ENCODE measurements at places on chromosomes 6 and 20. TPM values are rescaled to one million over a fixed set of nuclear protein-coding genes. Genes with fewer than 3 reads are reported as not detected.
A peak's percentile ranks its signal among the peaks of the same experiment; 100 is the strongest.

Gene TCP11
- total RNA-seq: 0.25 TPM

Gene UTRN
- 44.3 TPM for total RNA-seq

Gene TRIM15
- not detected for total RNA-seq

Gene CABLES2
- 13.8 TPM for total RNA-seq

Gene ZC2HC1B
- total RNA-seq: not detected

Gene PCSK2
- 0.07 TPM for total RNA-seq

Gene C20orf144
- not detected for total RNA-seq

Gene KIF25
- 1.2 TPM for total RNA-seq

Gene PLTP
- total RNA-seq: 54.4 TPM

Gene KCNK15
- 0.21 TPM for total RNA-seq

DNA sequence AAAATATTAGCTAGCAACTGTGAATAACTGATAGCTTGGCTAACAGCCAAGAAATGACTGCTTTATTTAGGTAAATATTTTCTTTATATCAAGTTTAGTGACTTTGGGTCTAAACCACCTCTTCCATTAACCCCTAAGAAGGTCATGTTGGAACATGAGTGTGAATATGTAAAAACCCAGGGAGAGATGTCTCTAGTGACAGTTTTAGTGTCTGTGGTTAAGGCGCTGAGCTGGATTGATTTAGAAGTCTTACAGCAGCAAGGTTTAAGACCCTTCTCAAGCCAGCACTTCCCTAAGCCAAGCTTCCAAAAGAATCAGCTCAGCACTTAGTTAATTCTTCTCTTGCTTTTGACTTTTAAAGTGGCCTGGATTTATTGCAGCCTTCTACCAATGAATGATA lies 11.4 kb upstream of the SIRT5 start:
- no peak for DNase-seq

- DNase-seq: no peak
Measured at GRCh38 chr6:71324194-71324785, 35.7 kb downstream of the OGFRL1 start.

GRCh38 chr20:59375541-59375940 lies 75.1 kb downstream of the EDN3 start:
- no peak for DNase-seq

DNA sequence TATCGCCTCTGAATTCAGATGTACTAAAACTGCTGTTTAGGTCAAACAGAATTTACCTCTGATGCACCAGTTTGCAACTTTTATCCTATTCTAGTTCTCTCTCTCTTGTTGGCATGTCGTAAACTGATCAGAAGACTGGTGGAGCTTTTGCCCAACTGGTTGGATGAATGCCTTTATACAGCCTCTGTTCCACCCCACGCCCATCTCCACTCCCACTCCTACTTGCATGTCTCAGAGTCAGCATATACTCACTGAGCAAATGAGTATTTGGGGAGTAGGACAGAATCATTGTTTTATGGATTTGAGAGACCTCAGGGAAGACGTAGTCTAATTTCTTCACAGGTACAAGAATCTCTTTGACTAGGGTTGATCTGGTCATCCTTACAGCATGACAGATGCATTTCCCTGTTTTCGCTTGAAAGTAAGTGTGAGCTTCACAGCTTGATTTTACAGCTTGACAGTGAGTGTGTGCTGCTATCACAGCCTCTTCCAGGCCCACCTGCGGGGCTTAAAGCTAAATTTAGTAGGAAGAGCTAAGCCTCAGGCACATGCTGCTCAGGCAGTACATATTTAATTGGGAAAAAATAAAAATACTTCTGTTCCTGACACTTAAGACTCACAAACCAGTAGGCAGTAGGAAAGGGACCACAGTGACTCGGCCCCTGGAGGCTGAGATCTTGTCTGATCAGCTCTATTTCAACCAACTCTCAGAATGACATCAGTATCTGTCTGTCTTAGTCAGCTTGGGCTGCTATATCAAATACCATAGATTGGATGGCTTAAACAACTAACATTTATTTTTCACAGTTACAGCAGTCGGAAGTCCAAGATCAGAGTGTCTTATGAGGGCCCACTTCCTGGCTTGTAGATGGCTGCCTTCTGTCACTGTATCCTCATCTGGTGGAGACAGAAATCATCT lies 30.4 kb downstream of the TRMT6 start:
- no peak for DNase-seq

GRCh38 chr6:54907355-54907754 lies 60.8 kb downstream of the FAM83B start:
- no peak for DNase-seq

DNA sequence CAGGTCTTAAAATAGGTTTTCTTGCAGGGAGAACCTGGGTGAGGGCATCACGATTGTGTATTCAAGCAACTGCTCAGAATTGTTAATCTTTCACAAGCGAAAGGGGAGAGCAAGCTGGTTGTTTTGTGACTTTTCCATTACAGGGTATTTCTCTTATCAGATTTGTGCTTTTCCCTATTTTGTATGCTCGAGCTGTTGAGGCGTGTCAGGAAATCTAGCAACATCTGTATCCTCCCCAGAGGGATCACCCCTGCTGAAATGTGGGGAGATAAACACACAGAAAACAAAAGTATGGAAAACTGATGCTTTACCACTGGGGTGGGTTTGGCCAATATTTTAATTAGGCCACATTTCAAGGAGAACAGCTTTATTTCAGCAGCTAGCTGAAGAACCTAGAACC lies 187.0 kb downstream of the DTNBP1 start:
- no peak for DNase-seq

DNA sequence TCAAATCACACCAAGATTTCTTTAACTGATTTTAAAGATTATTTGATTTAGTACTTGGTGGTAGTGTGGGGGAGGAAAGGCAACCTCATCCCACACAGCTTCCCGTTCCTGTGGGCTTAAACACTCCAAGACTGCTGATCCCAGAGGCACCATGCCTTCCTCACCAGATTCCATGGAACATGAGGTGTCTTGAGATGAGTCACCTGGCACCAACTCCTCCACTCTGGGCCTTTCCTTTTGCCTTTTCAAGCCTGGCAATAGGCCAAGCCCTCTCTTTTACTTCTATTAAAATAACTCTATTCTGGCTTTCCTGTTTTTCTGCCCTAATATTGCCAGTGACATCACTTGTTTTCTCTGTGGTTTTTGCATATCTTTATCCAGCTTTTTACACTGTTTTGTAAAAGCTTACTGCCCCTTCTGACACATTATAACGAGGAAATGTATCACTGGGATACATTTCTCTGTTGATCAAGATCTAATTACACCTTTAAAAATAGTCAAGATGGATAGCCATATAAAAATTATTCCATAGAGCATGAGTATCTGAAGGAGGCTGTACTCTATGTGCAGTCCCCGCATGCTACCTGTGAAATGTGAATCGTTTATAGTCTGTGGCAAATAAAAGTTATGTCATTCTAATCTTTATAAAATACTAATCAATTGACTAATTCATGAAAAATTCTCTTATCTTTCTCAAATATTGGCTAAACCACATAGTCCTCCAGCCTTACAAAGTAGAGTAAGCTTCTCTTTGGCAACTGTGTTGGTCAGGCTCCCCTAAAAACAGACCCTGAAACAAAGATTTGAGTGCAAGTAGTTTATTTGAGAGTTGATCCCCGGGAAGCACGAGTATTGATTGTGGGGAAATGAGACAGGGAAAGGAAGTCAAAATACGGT lies 257.8 kb upstream of the KCNQ5 start:
- no peak for DNase-seq

GRCh38 chr20:23050847-23051627 lies 1.6 kb upstream of the THBD start:
- peak; percentile 93 for DNase-seq

DNA sequence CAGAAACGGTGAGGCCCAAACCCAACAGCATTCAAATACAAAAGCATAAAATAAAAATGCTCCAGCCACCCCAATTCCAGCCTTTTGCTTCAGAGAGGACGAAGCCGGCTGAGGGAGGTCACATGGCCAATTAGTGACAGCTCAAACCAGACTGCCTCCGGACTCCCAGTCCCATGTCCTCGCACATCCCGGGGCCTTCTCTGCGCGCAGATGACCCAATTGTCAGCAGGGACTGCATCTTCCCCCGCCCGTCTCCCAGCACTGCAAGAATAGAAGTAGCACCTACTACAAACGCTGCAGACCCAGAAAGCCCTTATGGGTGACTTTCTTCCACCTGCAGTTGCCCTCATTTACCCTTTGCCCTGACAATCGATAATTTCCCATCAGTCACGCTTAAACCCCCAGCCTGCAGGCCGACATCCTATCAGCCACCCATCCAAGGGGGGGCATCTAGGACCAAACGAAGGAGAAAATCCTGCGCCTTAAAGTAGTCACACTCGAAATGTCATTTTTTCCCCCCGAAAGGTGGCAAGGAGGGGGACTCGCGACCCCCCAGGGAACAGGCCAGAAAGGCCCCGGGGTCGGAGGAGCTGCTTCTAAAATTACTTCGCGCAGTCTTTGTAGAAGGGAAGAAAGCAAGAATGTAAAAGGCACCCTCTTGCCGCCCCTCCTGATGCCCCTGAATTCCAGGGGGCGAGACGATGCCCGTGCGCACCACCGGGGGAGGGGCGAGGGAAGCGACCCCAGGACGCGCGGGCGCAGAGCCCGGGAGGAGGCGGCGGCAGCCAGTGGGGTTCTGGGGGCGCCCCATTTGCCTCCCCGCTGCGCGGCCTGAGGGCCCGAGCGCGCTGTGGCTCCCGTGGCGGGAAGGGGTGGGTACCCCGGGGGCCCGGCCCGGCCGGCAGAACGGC lies 792 bp downstream of the SLC23A2 start:
- DNase-seq: peak; percentile 62

- DNase-seq: no peak
Measured at GRCh38 chr6:30810813-30811339, 66.5 kb upstream of the IER3 start.

DNA sequence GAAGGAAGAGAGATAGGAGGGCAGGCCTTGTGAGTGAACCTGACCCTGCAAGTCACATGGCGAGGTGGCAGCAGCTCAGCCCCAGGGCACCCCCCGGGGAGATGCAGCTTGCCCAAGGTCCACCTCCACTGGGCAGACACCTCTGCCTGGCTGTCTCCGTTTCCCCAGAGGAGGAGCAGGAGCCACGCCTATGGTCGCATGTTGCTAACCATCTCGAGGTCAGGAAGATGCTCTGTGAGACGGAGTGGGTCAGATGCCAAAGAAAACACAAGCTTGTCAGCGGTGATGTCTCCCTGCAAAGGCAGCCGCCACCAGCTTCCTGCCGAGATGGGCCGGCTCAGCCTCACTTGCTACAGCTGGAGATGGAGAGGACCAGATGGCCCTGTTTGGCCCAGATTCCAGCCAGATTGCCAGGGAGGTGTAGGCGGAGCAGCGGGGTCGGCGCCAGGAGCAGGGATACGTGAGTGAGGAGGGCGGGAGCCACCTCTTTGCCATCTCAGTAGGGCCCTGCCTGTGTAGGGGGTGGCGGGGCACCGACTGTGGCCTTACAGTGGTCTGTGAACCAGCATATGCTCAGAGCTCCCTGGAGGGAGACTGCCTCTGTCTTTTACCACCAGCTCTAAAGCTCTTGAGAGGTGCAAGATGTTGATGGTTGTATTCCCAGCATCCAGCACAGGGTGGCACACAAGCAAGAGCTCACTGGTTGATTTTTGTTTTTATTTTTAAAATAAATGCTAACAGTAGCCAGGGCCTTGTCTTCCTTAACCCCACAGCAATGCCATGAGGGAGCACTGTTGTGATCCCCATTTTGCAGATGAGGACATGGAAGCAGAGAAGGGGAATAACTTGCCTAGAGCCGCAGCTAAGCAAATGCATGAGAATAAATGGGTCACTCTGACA lies 42.9 kb upstream of the FAM83D start:
- no peak for DNase-seq

- no peak for DNase-seq
Measured at GRCh38 chr20:48958743-48959142, 37.2 kb downstream of the ARFGEF2 start.

GRCh38 chr20:8153281-8153908 lies 21.3 kb downstream of the PLCB1 start:
- no peak for DNase-seq

- DNase-seq: no peak
Measured at GRCh38 chr20:32366380-32366779, 8.2 kb downstream of the ASXL1 start.

DNA sequence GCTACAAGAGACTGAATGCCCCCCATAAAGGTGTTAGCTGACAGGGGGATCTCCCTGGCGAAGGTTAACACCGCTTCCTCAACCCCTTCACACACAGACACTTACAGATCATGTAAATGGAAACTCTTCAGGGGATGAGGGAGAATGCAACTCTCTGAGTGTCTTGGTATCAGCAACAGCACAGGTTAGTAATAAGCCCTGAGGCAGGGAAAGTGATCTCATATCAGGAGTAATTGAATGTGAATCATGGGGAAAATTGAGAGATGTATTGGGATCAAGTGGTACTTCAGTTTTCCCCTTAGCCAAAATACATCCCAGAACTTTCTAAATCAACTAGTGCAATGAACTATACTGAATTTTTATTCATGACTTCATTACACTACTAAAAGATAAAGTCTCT lies 23.8 kb downstream of the OR2J3 start:
- DNase-seq: no peak

DNA sequence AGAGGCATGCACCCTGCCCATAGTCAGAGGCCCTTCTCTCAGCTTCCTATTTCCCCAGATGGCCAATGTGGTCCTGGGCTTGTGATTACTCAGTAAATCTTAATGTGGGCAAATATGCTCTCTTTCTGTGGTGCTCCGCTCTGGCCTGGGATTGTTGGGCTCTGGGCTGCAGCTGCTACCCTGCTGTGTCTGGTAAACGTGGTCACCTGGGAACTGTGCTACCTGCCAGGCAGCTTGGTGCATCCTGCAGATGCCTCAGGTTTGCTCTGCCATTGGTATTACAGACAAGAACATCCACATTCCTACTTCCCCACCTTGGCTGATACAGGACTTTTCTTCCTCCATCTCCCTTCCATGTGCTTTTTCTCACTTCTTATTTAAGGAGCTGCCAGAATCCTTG lies 611.5 kb upstream of the IMPG1 start:
- no peak for DNase-seq

- DNase-seq: no peak
Measured at GRCh38 chr6:53029761-53030160, 34.7 kb upstream of the GSTA4 start.

- no peak for DNase-seq
Measured at GRCh38 chr20:4901031-4901818, 100.1 kb downstream of the SLC23A2 start.

DNA sequence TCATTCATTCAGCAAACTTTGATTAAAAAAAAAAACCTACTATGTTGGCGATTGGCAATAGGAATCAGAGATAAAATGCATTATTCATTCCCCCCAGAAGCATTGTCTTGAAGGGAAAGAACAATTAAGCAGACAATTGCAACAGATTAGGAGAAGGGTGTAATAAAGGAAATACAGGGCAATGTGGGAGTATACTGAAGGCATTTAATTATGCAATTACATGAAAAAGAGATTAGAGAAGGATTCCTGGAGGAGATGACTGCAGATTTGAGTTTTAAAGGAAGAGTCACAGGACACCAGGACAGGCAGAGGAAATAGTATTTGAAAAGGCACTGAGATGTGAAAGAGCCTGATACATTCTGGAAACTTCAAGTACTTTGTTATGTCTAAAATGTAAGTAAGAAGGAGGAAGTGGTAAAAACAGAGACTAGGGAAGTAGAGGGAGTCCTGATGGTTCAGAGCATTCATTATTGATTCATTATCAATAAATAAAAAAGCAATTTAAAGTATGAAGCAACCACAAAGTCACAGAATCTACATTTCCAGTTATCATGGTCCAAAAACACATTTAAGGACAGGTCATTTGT lies 43.7 kb downstream of the THEMIS start:
- DNase-seq: no peak

Measured in neural progenitor cell (in vitro differentiated cells).